ENCODE measurements at places on chromosomes 3 and 15.
A peak's percentile ranks its signal among the peaks of the same experiment; 100 is the strongest.

DNA sequence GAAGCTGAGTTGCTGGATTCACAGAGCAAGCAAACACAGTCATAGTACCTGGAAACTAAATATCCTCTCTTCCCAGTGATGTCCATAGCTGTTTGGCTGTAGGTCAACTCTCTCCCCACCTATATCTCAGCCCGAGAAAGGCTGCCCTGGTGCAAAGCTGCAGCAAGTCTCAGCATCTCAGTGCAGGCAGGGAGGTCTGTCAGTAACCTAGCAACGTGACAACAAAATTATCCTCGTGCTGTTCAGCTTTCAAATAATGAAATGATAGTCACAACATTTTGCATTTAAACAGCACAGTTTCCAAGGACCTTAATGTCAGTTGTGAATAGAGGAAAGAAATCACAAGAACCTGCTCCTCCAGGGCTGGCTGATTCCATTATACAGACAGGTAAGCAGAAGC lies 83.6 kb downstream of the CHST2 start:
- no peak for DNase-seq

GRCh38 chr15:75666823-75667501 lies 19.2 kb downstream of the SNX33 start:
- no peak for DNase-seq

- no peak for DNase-seq
These were observed 4.5 kb upstream of the CFAP100 start for GRCh38 chr3:126390201-126390600.

GRCh38 chr3:38454178-38454883 lies 641 bp downstream of the ACVR2B start:
- peak; percentile 43 for DNase-seq

DNA sequence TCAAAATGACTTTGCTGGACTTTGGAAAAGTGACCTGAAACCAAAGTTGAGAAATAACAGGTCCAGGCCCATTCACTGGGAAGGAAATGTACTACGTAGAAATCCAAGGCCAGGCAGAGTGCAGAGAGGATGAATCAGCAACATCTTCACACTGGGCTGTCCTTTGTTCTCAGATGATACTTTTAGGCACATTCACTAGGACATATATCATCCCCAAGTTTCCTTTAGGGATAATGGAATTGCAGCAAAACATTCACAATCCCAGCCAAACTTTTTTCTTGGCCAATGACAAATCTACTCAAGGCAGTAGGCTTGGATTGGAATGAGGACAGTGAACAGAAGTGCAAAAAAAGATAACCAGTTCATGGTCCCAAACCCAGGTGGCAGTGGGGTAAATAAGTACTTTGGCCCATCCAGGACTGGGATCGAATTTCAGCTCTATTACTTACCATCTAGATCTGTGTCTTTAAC lies 75.1 kb downstream of the CLDN11 start:
- DNase-seq = no peak

- peak; percentile 91 for DNase-seq
These were observed at the start of gene SECISBP2L for GRCh38 chr15:49046220-49047102. SECISBP2L (minus strand) TSS chr15:49046446; CDS start chr15:49046299, 147 bp downstream.

- DNase-seq = no peak
These were observed 44.0 kb downstream of the KLF15 start for GRCh38 chr3:126313166-126313565.

- no peak for DNase-seq
These were observed 56.8 kb downstream of the FGD5 start for GRCh38 chr3:14875411-14876175.

DNA sequence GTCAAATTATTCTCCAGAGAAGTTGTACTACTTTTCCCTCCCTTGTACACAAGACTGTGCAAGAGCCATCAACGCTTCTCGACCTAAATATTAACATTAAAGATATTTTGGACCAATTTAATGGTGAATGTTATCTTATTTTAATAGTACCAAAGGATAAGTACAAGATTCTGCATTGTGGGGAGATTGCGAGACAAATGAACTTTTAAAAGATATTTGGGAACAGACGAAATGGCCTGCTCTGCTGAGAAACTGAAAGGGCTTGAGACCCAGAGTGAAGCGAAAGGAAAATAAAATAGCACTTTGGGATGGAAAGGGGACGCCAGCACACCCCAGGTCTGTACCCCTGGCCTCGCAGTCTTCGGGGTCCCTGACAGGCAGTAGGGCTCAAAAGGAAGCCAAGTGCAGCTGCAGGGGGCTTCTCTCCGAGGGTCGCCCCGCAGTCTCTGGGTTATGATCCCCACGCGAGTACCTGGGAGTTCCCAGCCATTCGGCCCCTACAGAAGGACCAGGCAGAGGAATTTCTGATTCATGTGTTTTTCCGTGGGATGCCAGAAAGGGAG lies 97.6 kb upstream of the VGLL3 start:
- DNase-seq = no peak
